ENCODE measurements at places on chromosomes 2 and 18.
A peak's percentile ranks its signal among the peaks of the same experiment; 100 is the strongest.

DNA sequence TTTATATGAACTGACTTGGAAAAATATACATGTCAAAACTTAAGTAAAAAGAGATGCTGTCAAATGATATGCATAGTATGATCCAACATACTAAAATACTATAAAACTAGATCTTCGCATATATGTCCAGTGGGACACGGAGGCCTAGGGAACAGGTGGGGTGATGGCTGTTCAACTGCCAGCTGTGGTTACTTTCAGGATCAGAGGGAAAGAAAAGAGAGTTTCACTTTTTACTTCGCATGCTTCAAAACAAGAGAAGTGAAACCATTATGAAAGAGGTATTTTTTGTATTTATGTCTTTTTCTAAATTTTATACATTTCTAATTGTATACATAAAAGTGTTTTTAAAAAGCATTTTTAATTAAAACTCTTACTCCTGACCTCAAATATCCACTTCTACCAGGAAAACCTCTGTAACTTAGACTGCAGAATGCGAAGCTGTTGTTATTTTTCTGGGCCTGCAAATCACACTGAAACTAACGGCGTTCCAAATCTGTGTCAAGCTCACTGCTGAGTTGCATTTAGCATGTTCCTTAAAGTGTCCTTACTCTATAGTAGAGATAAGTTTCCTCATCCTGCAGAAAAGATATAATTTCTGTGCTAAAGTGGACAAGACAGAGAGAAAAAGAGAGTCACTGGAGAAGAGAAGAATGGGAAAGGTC lies 97.8 kb upstream of the SLC35G4 start:
- no peak for DNase-seq

DNA sequence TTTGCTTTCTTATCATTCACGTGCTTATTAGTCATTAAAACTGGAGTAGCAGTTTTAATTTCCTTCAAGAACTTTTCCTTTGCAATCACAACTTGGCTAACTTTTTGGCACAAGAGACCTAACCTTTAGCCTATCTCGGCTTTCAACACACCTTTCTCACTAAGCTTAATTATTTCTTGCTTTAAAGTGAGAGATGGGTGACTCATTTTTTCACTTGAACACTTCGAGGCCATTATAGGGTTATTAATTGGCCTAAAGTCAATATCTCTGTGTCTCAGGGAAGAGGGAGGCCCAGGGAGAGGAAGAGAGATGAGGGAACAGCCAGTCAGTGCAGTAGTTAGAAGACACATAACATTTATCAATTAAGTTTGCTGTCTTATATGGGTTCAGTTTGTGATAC lies 289.8 kb downstream of the RBM43 start:
- no peak for DNase-seq

GRCh38 chr2:210816769-210817168 lies 260.4 kb downstream of the CPS1 start:
- no peak for DNase-seq

DNA sequence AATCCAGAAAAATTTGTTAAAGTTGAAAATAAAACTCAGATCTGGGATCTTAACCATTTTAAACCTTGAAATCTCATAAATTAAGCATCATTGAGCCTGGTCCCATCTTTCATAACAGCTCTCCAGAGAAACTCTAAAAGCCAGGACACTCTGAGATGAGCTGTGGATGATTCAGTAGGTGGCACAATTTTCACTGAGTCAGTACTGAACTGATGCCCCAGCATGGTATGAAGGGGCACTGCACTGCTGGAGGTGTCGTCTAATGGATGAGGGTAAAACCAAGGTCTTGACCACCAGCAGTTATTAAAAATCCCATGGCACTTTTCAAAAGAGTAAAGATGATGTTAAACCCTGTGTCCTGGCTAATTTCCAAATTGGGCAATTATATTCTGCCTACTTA lies 170.6 kb downstream of the FIGN start:
- DNase-seq, result peak; percentile 3

- peak; percentile 63 for DNase-seq
These were observed 42.5 kb upstream of the PID1 start for GRCh38 chr2:229313591-229313990.

- DNase-seq, result no peak
These were observed 58.6 kb downstream of the ALMS1 start for GRCh38 chr2:73444202-73444601.

- no peak for DNase-seq
These were observed 63.6 kb upstream of the ATL2 start for GRCh38 chr2:38440655-38441054.

GRCh38 chr2:216956820-216957493 lies 97.1 kb upstream of the TNP1 start:
- peak; percentile 5 for DNase-seq

DNA sequence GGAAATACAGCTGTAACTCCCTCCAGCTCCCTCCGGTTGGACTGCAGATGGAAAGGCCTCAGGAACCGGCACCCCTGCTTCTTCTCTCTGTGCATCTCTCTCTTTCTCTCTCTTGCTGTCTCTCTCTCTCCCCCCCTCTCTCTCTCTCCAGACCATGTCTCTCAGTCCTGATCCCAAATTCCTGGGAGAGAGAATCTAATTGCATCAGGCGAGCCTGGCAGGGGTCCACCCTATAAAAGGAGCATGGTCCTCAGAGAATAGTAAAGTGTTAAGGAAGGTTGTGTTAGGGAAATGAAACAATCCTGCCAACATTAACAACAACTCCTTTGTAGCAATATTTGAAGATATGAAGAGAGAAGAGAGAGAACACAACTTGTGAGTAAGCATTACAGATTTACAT lies 36.7 kb downstream of the VIT start:
- DNase-seq, result peak; percentile 75

DNA sequence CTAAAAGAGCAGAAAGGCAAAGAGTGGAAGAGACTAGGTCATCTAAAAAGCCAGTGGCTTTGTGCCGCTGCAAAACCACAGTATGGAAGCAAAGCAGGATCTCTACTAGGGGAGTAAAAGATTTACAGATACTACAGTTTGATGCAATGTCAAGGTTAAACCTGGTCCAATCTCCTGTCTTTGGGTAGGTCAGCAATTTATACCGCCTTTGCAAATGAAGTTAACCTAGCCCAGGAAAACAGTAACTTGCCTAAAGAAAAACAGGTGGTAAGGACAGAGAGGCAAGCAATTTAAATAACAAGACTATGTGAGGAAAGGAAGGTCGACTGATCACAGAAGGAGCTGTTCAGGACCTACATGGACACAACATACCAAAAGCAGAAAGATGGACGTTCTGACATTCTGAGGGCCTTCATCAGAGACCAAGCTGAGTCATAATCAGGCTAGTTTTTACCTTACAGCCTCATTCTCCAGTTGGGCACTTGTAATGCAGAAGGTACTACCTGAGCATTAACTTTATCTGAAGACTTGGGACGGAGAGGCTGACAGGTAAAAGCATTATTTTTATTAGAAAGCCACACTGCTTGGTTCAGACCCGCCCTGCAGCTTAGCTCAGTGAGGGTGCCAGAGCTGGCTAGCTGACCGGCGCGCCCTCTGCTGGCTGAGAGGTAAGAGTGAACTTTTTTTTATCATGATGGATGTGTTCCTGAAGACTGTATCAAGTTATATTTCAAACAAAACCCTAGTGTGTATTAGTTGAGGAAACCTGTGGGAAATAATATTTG lies 15.9 kb downstream of the CDKL4 start:
- DNase-seq, result peak; percentile 72

- no peak for DNase-seq
These were observed 12.4 kb upstream of the IL1R1 start for GRCh38 chr2:102129951-102130646.

GRCh38 chr18:23143815-23144261 lies 8.6 kb downstream of the CABLES1 start:
- DNase-seq, result no peak

DNA sequence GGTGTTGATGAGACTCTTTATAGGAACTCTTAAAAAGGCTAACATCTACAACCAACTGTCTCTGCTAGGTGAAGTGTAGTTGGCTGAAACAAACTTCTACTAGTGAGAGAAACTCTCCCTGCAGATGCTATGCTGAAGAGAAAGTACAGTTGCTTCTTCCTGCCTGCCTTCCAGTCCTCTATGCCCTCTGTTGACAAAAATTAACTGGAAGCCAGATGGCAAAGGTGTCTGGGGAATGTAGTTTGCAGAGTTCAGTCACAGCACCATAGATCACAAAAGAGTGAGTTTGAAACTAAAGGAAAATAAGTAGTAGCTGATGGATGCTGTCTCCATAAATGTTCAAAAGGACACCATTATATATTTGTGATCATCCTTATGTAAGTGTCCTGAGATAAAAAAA lies 958.8 kb upstream of the NRXN1 start:
- DNase-seq, result no peak

All from EH (cell line).